Stomach (tissue), 19 donors: ENCODE measurements at places on chromosomes 3 and 15. TPM values are rescaled to one million over a fixed set of nuclear protein-coding genes. Genes with fewer than 3 reads are reported as not detected.

Gene RARB
- 13.9 TPM for total RNA-seq

Gene IL16
- total RNA-seq: 4.9 TPM

Gene KCNMB3
- 7.2 TPM for total RNA-seq

Gene MYZAP
- total RNA-seq: 15.2 TPM

Gene SLC9C1
- total RNA-seq: not detected

DNA sequence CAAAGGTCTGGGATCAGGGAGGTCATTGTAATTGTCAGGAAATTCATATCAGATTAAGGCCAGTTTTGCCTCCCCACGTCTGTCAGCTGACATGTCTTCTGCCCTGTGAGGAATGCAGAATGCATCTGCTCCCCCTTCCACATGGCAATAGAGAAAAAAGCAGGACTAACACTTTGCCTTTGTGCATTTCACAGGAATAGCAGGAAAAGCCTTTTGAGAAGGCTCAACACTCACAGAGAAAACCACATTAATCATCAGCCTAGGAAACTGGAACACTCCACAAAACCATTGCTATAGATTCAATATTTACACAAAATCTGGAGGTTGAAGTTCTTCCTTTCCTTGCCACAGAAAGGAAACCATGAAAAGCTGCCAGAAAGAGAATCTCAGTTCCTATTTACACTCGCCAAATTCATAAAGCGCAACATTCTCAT is 165.2 kb upstream of the HES1 start:
- peak; percentile 74 for DNase-seq

- no peak for DNase-seq
These were observed 40.8 kb downstream of the RARB start for GRCh38 chr3:25468866-25469319.

- no peak for DNase-seq
These were observed 131.6 kb upstream of the ABHD17C start for GRCh38 chr15:80563372-80563997.

DNA sequence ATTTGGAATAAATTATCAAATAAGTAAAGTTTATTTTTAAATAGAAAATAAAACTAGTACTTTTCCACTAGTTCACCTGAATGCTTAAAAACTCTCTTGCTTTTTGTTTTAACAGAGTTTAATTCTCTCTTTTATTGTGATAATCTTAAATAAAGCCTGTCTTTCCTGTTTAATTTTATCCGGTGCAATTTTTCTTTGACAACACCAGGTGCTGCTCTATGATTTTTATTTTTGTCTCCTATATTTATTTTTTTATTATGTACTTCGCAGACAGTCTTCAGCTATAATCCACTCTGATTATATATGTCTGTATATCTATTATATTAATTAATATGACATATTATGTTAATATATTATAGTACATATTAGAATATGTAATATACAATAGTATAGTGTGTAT is 1293.0 kb upstream of the EPHA6 start:
- no peak for DNase-seq

DNA sequence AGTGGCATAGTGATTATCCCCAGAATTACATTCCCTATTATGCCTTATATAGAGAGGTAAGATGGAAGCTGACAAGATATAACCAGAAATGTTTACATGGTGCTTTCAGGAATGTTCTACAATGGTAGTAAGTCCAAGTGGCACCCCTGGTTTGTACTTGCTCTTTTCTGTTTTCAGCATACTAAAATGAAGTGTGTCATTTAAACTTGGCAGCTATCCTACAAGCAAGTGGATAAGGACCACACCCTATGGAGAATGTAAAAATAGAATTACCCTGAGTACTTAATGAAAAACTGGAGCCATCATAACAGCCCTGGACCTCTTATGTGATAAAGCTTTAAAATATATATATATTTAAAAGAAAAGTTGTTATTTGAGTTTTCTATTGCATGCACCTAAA is 1012.7 kb upstream of the CADM2 start:
- no peak for DNase-seq

- no peak for DNase-seq
These were observed 29.0 kb upstream of the ZNF710 start for GRCh38 chr15:89972085-89972484.

DNA sequence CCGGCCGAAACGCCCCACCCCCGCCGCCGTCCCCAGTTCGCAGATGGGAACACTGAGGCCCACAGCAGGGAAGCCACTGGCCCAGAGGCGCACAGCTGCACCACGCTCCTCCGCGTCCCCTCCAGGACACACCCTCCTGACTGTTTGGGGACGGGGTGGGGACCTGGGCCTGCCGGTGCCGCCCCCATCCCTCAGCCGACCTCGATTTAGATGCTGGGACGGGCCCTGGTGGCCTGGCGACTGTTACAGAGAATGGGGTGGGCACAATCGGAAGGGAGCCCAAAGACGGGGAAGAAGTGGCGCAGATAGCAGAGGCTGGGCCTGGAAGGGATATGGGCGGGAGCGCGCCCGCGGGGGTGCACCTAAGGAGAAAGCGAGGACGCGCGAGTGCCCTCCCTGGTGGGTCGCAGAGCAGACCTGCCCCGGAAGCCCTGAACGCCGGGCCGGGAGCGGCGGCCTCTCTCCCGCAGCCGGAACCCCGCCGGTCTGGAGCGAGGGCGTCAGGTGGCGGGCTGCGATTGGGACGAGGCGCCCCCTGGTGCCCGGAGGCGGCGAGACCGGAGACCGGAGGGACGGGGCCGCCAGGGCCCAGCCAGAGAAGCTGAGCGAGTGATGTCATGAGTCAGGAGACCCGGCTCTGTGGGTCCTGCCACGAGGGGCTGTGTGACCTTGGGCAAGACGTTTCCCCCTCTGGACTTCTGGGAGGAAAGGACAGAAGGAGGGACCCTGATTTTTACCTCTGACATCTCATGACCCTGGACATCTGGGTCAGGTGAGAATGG is 78.4 kb downstream of the IQSEC1 start:
- peak; percentile 92 for DNase-seq

DNA sequence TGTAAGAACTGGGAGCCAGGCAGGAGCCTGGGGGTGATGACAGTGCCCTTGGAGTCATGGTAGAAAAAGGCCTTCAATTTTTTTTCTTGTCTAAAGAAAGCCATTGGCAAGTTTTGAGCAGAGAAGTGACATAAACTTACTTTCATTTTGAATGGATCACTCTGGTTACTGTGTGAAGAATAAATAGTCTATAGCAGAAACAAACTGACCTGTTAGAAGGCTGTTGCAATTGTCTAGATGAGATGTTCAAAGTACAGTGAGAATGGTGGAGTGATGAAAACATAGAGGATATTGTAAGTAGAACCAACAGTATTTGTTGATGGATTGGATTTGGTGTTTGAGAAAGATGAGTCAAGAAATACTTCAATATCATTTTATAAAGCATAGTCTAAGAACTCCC is 439.9 kb downstream of the TBL1XR1 start:
- no peak for DNase-seq
